ENCODE measurements at places on chromosomes 11 and 22.

GRCh38 chr11:61636676-61637075, 43.5 kb upstream of the DAGLA start:
- no peak for DNase-seq

GRCh38 chr11:2945757-2946287, 16.6 kb upstream of the PHLDA2 start:
- DNase-seq: no peak

- no peak for DNase-seq
Observed at GRCh38 chr11:74505911-74506310, 12.4 kb upstream of the LIPT2 start.

- no peak for DNase-seq
Observed at GRCh38 chr11:112793416-112793815, 167.8 kb upstream of the NCAM1 start.

- no peak for DNase-seq
Observed at GRCh38 chr11:36469881-36470802, 39.9 kb downstream of the TRAF6 start.

DNA sequence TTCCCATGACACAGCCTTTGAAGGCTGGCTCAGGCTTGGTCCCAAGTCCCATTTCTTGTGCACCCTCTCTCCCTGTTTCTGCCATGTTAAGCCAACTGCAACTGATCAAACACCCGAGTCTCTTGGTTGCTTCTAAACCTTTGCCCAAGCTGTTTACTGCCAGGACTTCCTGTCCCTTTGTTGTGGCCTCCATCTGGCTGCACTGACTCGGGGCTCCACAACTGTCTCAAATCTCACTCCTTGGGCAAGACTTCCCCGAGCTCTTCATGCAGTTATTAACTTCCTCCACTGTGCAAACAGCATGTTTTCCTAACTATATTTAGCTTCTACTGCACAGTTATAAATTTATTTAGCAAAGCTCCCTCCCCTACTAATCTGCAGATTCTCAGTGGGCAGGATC, 4.3 kb downstream of the VPREB1 start:
- no peak for DNase-seq

- DNase-seq: no peak
Observed at GRCh38 chr11:9905960-9906791, 242.3 kb downstream of the SWAP70 start.

- no peak for DNase-seq
Observed at GRCh38 chr11:3959015-3959902, 103.8 kb downstream of the STIM1 start.

GRCh38 chr11:82899186-82899820, 927 bp downstream of the PRCP start:
- no peak for DNase-seq

DNA sequence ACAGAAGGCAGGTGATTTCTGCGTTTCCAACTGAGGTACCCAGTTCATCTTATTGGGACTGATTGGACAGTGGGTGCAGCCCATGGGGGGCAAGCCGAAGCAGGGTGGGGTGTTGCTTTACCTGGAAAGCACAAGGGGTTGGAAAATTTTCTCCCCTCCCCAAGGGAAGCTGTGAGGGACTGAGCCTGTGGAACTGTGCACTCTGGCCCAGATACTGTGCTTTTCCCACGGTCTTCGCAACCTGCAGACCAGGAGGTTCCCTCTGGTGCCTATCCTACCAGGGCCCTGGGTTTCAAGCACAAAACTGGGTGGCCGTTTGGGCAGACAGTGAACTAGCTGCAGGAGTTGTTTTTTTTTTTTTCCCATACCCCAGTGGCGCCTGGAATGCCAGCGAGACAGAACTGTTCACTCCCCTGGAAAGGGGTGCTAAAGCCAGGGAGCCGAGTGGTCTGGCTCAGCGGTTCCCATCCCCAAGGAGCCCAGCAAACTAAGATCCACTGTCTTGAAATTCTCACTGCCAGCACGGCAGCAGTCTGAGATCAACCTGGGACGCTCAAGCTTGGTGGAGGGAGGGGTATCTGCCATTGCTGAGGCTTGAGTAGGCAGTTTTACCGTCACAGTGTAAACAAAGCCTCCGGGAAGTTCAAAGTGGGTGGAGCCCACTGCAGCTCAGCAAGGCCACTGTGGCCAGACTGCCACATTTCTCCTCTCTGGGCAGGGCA, 97.2 kb downstream of the JRKL start:
- no peak for DNase-seq

DNA sequence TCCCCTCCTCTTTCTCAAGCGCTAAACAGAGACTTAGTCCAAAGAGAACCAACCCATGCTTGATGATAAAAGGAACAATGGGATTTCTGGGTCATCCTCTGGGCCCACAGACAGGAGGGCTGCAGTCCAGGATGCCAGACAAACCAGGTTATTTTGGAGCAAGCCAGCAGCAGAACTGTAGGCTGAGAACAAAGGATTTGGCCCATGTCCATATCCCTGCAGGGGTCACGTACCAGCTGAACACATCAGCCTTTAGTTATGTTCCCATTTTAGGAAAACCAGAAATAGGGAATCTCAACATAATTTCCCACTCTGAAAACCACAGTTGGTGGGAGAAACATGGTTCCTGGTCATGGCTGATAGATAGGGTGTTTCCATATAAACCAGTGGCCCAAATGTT, 533.6 kb upstream of the CADM1 start:
- no peak for DNase-seq

DNA sequence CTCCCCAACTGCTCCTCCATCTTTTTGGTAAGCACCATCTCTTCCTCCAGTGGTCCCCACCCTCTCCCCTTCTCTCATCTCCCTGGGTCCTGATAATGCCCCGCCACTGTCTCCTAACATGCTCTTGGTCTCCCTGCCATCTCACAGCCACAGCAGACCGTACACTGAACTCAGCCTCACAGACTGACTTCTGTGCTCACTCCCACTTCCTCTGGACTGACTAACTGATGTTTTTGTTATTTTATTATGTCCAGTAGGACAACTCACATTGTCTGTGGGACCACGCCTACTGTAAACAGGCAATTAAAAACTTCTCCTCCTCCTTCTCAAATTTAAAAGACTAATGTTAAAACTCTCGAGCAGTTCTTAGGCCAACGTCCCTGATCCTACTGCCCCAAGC, 2.6 kb upstream of the GNAZ start:
- DNase-seq: no peak

DNA sequence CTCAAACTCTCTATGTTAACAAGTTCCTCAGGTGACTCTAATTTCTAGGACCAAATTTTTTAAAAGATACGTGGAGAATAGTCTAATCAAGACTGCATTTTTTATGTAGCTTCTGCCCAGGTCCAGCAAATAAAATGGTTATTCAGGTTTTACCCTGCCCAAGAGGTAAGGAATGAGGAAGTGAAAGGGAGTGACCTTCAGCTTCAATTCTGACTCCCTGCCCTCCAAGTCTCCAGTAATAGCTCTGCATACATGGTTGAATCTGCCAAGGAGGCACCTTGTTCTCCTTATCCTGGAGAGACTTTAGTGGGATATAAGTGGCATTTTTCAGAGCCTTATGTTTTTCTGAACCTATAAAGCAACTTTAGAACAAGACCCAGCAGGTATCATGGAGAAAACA, 15.5 kb downstream of the MUC15 start:
- DNase-seq: no peak

GRCh38 chr11:68750195-68751003, 921 bp downstream of the TESMIN start:
- no peak for DNase-seq

DNA sequence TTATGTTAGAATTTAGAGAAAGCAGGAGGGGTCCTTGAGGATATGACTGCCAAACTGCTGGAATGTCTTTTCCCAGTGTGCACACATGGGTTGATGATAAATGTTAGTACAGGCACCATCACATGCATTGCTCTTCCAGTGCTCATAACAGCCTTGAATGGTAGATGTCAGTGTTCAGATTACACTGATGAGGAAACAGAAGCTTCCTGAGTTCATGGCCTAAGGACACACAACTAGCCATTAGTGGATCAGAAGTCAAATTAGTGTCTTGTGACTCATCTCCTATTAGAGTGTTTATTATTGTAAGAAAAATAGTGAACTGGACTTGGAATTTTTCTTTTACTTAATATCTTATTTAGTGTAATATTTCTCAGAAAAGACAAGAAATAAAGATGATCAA, 241.5 kb downstream of the DDX10 start:
- DNase-seq: no peak

- DNase-seq: no peak
Observed at GRCh38 chr11:7651140-7651551, 22.2 kb downstream of the CYB5R2 start.

GRCh38 chr11:86695373-86695772, 23.0 kb upstream of the ME3 start:
- no peak for DNase-seq

- no peak for DNase-seq
Observed at GRCh38 chr22:45632791-45633515, 38.7 kb upstream of the ATXN10 start.

GRCh38 chr22:34687116-34687515, 378.8 kb upstream of the ISX start:
- DNase-seq: no peak

GRCh38 chr11:118434123-118434552, 2.2 kb upstream of the KMT2A start:
- no peak for DNase-seq

GRCh38 chr22:44256085-44256484, 56.7 kb downstream of the SHISAL1 start:
- no peak for DNase-seq

GRCh38 chr11:47915783-47916182, 64.6 kb upstream of the PTPRJ start:
- no peak for DNase-seq

DNA sequence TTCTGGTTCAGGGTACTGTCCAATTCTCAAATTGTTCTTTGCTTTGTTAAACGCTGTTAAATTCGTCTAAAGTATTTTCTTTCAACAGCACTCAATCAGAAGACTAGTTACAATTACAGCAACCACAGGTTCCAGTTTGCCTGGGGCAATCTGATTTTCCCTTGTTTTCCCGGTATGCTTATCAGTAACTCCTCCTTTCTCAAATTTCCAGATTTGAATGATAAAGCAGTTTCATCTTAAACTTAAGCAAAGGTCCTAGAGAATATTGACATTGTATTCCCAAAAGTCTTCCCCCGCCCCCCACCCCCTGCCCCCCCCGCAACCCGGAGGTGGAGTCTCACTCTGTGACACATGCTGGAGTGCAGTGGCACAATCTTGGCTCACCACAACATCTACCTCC, 10.5 kb upstream of the USP28 start:
- no peak for DNase-seq

- no peak for DNase-seq
Observed at GRCh38 chr22:41417622-41418390, 28.8 kb downstream of the TOB2 start.

DNA sequence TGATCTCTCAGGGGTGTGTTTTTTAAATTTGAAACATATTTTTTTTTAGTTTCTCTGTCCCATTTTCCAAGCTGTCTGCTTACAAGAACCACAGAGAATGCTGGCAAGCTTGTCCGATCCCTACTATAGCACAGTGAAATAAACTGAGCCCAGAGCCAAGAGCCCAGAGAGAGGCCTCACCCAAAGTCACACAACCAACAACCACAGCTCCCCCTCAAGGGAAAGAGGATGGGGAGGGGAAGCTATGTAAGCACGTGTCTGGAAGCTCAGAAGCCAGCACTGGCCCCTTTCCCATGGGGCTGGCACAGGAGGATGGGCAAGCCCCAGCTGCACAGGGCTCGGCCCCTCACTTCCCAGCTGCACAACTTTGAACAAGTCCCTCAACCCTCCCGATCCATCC, 3.2 kb upstream of the SART1 start:
- DNase-seq: no peak

DNA sequence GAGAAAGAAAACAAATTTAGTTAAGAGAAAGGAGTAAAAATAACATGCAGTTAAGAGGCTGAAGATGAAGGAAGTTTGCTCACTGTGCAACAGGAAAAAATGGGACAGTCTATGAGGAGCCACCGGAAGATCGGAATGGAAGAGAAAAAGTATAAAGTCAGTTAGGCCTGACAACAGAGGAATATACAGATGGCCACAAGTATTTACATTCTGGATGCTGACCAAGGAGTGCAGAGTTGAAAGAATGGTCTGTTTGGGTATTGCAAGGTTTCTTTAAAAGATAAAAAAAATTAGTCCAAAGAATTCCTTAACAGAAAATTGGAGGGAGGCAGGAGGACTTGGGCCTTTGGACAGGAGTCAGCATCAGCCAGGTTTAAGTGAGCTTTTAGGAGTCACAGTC, 37.5 kb downstream of the RBFOX2 start:
- no peak for DNase-seq

GRCh38 chr11:58628446-58628845, 6.0 kb downstream of the CNTF start:
- DNase-seq: no peak

GRCh38 chr11:44324749-44325525, 15.0 kb upstream of the ALX4 start:
- DNase-seq: no peak

- no peak for DNase-seq
Observed at GRCh38 chr22:47168441-47168840, 406.0 kb downstream of the TBC1D22A start.

DNA sequence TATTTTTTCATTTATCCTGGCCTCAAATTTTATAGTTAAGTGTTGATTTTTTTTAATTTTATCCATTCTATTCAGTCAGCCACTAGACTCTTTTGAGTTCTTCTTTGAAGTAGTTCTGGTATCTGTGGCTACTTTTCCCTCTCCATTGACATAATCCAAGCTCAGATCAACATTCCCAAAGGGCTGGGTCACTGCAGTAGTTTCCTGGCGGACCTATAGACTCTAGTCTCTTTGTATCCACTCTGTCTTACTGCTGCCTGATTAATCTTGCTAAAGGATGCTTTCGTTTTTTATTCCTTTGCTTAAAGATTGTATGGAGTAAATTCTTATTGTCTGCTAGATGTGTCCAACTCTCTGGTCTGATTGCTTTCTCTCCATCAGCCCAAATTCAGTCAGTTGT, 87.6 kb downstream of the UVRAG start:
- no peak for DNase-seq

DNA sequence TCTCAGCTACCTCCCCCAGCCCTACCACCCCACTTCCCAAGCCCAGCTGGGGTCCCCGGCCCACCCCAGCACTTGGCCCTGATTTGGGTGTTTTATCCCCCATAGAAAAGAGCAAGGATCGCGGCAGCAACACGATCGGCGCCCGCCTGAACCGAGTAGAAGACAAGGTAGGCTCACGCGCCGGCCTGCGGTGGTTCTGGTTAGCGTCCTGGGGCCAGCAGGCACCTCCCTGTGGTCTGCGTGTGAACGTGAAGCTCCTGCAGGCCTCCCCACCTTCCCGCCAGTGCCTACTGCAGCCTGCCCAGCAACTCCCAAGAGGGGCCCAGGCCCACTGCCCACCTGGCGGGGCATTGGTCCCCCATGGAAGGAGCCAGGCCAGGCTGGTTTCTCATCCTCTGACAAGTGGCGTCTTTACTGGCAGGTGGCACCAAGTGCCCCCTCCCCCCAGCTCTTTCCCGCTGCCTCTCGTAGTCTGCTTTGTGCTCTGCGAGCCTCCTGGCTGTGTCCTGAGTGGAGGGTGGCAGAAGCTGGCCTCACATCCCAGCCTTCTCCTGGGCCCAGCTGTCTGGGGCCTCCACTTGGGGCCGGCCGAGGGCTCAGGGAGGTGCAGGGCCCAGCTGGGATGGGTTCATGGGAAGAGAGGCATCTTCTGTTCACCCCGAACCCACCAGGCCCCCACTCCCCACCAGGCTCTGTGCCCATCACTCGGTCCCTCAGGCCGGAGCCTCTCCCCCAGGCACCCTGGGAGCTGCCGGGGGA, 78.3 kb upstream of the KCNQ1OT1 start:
- no peak for DNase-seq

Measured in stimulated activated CD8-positive, alpha-beta memory T cell treated with anti-CD3 and anti-CD28 coated beads, Interleukin-2, amount 100 ng/mL, for 48 hours (primary cell).